ENCODE measurements at places on chromosomes 13 and 19. TPM values are rescaled to one million over a fixed set of nuclear protein-coding genes. Genes with fewer than 3 reads are reported as not detected.

MISP3 gene
- total RNA-seq: 1.4 TPM

NLRP7 gene
- total RNA-seq: not detected

DNA sequence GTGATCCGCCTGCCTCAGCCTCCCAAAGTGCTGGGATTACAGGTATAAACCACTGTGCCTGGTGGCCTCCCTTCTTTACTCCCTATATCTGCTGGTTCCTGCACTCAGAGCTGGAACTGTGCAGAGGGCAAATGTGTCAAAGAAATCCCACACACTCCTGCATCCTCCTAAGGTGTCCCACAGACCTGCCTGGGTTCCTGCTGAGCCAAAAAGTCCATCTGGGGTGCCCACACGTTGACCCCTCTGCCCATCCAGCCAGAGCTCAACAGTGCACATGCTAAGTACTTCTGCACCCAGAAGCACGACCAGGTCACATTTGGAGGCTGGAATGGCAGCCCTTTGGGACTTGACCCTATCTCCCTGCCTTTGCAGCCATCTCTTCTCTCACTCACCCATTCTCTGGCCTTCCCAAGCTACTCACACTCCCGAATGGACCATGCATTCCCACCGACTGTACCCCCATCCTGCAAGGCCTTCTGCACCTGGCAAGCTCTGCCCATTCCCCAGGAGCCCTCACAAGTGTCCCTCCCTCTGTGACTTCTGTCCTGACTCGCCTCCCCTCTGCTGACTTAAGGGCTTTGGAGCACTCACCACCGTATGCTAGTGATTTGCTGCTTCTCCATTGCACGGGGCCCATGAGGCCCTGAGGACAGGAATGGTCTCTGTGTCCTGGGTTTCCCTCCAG is 152.1 kb downstream of the KCTD15 start:
- no peak for DNase-seq

GRCh38 chr13:33322543-33322809 is 36.9 kb upstream of the STARD13 start:
- no peak for DNase-seq

DNA sequence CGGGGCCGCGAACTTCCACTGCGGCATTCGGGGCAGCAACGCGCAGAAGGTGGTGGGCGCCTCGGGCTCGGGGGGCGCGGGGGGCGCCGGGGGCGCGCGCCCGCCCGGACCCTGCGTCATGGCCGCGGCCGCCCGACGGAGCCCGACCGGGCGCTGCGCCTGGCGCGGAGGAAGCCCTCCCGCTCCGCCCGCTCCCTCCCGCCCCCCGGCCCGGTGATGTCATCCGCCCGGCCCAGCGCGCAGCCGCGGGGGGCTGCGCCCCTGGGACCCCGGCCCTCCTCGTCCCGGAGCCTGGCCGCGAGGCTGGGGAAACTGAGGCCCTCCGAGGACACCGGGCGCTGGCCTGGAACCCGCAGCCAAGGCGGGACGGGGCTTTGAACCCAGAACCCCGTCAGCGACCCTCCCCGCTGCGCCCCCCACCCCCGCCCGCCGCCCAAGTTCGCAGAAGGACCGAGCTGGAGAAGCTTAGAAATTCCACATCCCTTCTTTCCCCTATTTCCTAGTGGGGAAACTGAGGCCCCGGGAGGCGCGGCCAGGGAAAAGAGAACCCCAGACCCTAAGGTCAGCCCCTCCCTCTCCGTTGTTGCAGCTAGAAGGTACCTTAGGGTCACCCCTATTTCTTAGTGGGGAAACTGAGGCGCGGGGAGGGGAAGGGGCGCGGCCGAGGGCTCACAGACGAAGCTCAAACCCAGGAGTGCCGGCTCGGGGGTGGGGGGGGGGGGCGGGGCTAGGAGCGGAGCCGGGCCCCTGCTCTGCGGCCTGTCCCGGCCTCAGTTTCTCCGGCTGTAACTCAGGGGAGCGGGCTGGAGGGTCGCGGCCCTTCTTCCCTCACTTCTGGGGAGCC is at the start of gene SHC2:
TSS of gene SHC2 (minus strand) at position 157 of the 844 bp plus-strand sequence. CDS start at position 120, 37 bp downstream.
- no peak for DNase-seq

- no peak for DNase-seq
These were observed 95.5 kb downstream of the OXGR1 start for GRCh38 chr13:96898646-96899254.

ZNF154 gene
- 5.9 TPM for total RNA-seq

DNA sequence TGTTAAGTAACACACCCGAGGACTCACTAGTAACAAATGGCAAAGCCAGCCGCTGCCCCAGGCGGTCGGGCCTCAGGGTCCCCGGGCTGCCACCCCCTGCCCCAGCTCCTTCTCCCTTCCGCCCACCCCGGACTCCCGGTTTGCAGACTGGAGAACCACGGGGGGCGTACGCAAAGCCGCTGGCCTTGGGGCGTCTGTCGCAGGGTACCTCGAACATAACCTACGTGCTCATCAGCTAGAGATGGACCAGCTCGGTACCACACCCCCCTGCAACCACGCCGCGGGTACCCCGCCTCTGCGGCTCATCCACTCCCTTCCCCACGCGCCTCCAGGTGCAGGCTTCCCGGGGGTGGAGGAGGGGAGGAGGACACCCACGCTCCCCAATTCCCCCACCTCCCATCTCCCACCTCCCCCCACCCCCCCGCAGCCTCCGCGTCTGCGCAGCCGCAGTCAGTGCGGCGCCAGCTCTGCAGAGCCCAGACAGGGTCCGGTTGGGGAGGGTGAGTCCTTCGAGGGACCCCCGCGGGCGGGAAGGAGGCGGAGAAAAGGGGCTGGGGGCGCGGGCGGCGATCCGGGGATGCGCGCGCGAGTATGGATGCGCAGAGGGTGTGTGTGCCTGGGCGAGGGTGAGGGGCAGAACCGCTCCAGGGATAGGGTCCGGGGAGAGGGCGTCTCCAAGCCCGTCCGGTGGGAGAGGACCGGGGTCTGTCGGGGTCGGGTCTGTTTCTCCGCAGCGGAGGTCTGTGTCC is at the start of gene SMIM17:
TSS of gene SMIM17 (plus strand) at position 449 of the 749 bp plus-strand sequence. CDS start 2,509 bp downstream, outside the sequence.
- no peak for DNase-seq

KIR3DL1 gene
- not detected for total RNA-seq

- DNase-seq: no peak
These were observed 280.6 kb downstream of the FOXO1 start for GRCh38 chr13:40385858-40386180.

SAMD1 gene
- total RNA-seq: 22.7 TPM

- DNase-seq: no peak
These were observed 29.1 kb downstream of the ZNF787 start for GRCh38 chr19:56091751-56092546.

GAS6 gene
- 201 TPM for total RNA-seq

NCR1 gene
- total RNA-seq: not detected

- DNase-seq: no peak
These were observed 9.9 kb upstream of the CADM4 start for GRCh38 chr19:43649514-43649913.

DNA sequence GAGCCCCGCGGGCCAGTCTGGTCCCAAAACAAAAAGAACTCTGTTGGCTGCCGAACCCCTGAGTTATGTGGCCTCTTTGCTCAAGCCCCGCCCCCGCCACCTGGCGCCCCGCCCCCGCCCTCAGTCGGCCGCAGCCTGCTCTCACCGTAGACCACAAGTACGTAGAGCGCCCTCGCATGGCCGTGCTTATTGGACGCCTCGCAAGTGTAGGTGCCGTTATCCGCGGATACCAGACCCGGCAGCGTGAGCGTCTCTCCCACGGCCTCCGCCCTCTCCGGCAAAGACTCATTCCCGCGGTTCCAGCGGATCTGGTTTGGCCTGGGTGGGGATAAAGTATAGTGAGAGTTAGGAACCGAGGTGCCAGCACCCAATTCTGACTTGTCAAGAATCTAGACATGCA is 5.5 kb upstream of the ZNF428 start:
- DNase-seq: no peak

CFAP97D2 gene
- total RNA-seq: not detected

- DNase-seq: no peak
These were observed 16.1 kb upstream of the AKAP11 start for GRCh38 chr13:42255886-42256285.

PLIN4 gene
- total RNA-seq: 21.4 TPM

DPF1 gene
- total RNA-seq: 0.65 TPM

- no peak for DNase-seq
These were observed 179.2 kb downstream of the SHISA2 start for GRCh38 chr13:25872481-25873241.

BEST2 gene
- not detected for total RNA-seq

- DNase-seq: no peak
These were observed 42.3 kb downstream of the ENOX1 start for GRCh38 chr13:43744261-43745031.

GRCh38 chr13:52644108-52644507 is 1.9 kb downstream of the HNRNPA1L2 start:
- no peak for DNase-seq
